NCI-H2227 treated with DMSO at 0.1 percent for 48 hours (cell line): ENCODE measurements at places on chromosomes 1 and 21.
A peak's percentile ranks its signal among the peaks of the same experiment; 100 is the strongest.

DNA sequence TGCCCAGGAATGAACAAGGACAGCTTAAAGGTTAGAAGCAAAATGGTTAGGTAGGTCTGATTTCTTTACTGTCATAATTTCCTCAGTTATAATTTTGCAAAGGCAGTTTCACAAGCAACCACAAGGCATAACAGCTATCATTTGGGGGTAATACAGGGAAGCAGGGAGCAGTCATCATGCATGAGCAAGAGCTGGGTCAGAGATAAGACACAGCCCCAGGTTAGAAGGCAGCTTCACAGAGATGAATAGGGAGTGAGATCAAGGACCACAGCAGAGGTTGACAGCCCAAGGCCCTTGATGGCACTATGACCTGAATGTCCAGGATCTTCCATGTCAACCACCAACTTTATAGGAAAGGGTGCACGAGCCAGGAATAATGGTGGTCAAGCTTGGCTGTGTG is 9.0 kb upstream of the CSRP1 start:
- no peak for DNase-seq

DNA sequence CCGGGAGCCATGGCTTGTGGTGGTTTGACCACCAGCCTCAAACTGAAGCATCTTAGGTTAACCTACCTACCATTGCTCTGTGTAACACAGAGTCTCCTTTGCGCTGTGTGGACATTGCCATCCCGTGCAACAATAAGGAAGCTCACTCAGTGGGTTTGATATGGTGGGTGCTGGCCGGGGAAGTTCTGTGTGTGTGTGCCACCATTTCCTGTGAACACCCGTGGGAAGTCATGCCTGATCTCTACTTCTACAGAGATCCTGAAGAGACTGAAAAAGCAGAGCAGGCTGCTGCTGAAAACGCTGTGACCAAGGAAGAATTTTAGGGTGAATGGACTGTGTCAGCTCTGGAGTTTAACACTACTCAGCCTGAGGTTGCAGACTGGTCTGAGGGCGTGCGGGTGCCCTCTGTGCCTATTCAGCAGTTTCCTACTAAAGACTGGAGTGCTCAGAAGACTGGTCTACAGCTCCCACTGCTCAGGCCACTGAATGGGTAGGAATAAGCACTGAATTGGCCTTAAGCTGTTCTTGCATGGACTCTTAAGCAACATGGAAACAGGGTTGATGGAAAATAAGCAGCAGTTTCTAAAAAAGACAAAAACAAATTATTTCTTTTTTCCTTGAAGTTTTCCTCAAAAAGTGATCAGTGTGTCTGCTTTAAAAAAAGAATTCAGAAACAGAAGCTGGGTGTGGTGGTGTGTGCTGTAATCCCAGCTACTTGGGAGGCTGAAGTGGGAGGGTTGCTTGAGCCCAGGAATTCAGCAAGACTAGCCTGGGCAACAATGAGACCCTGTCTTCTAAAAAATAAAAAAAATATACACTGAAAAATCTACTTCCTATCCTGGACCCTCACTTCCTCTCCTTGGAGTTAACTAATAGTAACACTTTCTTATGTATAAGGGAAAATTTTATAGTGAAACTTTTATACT is 14.6 kb downstream of the CEP350 start:
- DNase-seq = no peak

DNA sequence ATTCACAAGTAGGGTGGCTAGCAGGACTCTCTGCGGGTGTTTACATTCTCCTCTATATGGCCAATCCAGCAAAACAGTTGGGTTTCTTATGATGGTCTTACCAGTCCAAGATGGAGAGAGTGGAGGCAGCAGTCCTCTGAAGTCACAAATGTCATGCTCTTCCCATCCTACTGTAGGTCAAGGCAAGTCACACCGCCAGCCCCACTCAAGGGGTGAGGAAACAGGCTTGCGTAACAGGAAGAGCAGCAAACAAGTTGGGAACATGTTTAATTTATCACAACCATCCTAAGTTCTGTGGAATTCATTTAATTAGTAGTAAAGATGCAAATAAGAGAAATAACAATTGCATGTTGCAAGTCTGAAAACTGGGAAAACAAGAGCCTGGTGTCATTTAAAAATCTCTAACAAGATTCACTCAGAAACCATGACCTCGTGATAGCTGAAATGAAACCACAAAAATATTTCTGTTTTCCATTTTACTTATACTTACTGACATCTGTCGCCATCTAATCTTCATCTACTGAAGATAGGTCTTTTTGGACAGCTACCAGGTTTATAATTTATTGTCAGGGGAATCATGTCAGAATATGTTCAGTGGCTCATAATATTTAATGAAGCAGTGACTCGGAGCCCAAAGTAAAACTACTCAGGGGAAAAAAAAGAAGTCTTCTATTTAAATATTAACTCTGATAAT is 349.1 kb upstream of the FMN2 start:
- no peak for DNase-seq

DNA sequence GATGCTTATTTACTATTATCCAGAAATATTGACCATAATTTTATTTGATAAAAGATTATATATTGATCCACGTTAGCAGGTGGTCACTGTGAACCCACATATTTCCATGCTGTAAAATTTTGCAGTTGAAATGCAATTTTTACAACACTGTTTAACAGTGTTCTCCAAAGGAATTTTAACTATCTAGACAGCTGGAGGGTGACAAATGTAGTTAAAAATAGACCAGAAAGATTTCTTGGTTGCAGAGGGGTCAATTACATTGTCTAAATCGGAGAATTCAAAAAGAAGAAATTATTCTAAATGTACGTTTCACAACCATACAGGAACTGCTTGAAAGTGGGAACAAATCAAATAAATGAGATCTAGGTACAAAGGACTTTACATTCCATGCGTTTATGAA is 625.2 kb upstream of the NCAM2 start:
- DNase-seq = no peak

DNA sequence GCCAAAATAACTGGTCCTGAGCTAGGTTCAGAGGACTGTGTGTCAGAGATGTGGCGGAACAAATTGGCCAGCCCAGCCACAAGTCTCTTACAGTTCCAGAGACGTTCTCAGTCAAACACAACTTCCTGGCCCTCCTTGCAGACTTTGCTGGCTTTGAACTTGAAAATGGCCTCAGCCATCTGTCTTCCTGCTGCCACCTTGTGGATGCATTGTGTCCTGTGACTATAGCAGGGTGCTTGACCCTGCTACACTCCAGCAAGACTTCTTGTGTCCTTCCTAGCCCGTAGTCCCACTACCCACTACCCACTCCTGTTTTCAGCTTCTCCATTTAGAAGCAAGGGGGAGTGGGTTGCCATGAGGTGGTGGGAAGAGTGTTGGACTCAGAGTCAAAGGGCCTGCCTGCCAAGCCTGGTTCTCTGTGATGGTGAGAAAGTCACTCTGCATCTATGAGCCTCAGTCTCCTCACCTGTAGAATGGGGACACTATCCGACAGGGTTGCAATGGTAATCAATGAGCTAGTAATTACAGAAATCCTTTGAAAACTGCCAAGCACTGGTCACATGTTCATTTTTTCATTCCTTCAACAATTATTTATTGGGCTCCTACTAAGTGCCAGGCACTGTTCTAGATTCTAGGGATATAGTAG is 109.9 kb downstream of the IGSF21 start:
- DNase-seq = no peak

DNA sequence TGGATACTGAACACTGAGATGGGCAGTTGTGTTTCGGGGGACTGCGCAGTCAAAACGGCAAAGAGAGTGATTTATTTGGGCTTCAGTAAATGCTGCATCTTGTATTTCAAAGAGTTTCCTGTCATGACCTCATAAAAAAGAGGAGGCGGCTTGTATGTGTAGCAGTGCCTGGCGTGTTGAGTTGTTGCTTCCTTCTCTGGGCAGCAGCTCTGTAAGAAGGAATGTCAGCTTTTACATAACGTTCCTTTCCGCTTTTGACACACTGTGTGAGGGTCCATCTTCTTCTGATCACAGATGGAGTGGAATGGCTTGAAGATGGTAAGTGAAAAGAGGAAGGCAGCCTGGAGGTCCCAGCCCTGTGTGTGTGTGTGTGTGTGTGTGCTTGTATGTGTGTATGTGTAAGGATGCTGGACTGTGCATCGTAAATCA is 941 bp downstream of the ELAVL4 start:
- DNase-seq = peak; percentile 87

- no peak for DNase-seq
These were observed 41.7 kb upstream of the RXRG start for GRCh38 chr1:165486663-165487062.

DNA sequence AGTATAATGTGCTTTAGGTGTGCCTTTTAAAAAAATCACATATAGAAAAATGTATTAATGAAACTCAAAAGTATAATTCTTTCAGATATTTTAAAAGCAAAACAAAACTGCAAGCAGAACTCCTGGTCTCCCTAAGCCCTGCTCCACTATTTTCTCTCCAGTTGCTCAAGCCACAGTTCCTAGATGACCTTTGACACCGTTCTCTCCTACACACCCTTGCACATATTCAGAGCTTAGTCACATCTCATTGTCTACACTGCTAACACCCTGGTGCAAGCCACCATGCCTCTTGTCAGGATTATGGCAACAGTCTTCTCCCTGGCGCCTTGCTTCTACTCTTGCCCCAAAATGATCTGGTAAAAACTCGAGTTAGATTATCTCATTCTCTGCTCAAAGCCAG is 50.2 kb upstream of the ROR1 start:
- no peak for DNase-seq

GRCh38 chr1:205792961-205793673 is 17.8 kb upstream of the RAB29 start:
- no peak for DNase-seq

DNA sequence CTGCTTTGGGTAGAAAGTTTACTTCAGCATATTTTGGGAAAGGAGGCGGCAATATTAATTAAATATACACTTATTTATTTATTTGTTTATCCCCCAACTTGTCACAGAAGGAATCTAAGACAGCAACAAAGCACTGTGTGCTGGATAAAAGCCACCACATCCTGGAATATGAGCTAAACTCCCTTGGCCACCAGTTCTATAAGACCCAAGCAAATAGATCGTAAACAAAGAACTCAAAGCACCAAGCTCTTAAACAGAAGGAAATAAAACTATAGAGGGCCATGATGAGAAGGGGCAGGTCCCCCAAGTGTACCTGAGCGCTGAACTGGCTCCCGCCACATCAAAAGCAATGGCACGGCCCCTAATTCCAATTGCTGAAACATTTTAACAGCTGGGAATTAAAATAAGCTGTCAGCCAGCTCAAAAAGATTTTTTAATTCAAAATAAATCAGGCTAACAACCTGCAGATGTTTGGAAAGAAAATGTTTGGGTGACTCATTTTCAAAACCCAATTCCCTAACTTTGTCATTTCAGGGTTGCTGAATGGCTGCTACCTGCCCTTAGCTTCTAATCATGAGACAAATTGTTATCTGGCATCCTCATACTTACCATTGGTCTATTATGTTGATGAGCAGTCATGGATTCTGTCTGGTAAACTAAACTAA is 127.1 kb downstream of the SLC30A10 start:
- no peak for DNase-seq

GRCh38 chr1:48469616-48470480 is 2.2 kb downstream of the SPATA6 start:
- no peak for DNase-seq

GRCh38 chr1:8047686-8048445 is 21.8 kb upstream of the ERRFI1 start:
- no peak for DNase-seq

- no peak for DNase-seq
These were observed 41.8 kb downstream of the FNBP1L start for GRCh38 chr1:93489756-93490155.

DNA sequence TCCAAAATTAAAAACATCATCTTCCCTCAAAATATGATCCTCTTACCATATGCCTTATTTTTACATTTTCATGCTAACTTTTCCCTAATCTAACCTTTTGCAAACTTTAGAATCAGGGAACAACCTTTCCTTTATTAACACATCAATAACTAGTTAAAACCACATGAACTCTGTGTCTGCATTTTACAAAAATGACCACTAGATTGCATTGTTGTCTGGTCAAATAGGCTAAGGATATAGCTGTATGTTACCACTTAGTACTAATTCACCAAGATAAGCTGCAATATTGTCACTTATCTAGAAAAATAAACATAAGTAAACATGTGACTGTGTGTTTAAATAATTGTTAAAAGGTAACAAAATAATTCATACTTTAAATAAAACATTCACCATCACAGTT is 82.3 kb downstream of the DENND1B start:
- DNase-seq = peak; percentile 12

DNA sequence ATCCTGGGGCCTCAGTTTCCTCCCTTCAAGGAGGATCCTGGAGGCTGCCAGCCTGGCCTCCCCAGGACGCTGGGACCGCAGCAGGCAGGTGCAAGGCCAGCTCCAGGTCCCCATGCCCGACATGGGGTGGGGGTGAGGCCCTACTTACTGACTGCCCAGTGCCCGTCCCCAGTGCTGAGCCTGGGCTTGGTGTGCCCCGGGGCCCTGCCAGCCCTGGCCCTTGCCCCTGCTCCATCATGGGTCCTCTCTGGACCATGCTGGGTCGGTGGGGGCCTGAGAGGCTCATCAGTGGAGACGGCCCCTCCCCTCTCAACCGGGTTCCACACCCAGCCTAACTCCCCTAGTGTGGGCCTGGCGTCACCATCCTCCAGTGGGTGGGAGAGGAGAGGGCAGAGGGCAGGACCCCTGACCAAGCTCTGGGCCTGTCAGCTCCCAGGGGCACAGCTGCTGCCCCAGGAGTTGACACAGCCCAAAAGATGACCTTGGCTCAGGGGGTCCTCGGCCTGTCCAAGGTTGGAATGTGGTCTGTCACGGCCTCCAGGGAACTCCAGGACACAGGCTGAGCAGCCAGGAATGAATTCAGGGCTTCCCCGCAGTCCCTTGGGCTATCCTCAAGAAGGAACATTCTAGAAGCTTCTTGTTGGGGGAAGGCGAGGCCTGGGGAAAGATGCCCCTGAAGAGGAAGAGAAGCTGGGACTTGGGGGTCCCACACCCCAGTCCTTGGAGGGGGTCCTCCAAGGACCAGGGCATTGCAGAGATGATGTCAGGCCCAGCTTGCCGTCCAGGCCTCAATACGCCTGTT is 17.6 kb upstream of the ARF1 start:
- DNase-seq = no peak

GRCh38 chr21:38434913-38435533 is 63.3 kb downstream of the ERG start:
- DNase-seq = no peak

DNA sequence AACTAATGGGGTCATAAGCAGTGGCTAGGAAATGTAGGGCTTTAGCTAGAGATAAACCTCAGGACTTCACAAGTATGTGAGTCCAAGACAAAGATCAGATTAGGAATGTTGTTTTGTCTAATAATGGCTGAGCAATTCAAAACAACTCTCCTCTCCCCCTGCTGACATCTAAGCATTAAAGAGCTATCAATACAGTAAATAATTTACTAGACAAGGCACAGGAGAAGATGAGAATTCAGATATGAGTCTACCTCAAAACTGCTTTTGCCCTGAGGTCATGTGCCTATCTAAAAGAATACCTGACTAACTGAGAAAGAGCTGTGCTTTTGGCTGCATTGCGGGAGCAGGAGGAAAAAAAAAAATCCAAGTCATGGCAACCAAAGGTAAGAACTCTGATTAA is 86.8 kb downstream of the SPATA17 start:
- no peak for DNase-seq

DNA sequence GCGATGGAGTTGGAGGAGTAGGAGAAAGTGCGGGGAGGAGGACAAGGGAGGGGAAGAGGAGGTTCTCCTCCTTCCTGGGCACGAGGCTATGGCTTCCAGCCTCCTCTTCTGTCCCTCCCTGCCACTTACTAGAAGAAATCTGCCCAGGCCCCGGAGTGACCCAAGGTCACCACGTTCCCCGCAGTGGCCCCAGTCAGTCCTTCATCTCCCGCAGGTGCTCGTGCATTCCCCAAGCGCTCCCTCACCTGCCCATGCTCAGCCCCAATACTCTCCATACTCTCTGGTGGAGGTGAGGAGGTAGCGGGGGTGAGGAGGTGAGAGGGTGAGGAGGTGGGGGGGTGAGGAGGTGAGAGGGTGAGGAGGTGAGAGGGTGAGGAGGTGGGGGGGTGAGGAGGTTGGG is 85.4 kb downstream of the CCDC185 start:
- no peak for DNase-seq
